NCI-H460 (cell line): ENCODE measurements at places on chromosomes 16 and 17. TPM values are rescaled to one million over a fixed set of nuclear protein-coding genes. Genes with fewer than 3 reads are reported as not detected.

RNF43 gene
- not detected in 2 replicates for total RNA-seq

KRT25 gene
- total RNA-seq = not detected in 2 replicates

MYL4 gene
- total RNA-seq = not detected in 2 replicates

SPATA32 gene
- not detected in 2 replicates for total RNA-seq

RASD1 gene
- 0.63 and 0.94 TPM in 2 replicates for total RNA-seq

CLEC3A gene
- not detected in 2 replicates for total RNA-seq

IL34 gene
- total RNA-seq = not detected in 2 replicates

C16orf86 gene
- 0.27 TPM in 1 of 2 replicates, not detected in the other for total RNA-seq

ZNF385C gene
- 0.10 and 0.20 TPM in 2 replicates for total RNA-seq

KRTAP17-1 gene
- not detected in 2 replicates for total RNA-seq

MED9 gene
- total RNA-seq = 16.7 and 19.3 TPM in 2 replicates

CCL14 gene
- not detected in 2 replicates for total RNA-seq

ALOX12B gene
- 0.64 and 0.69 TPM in 2 replicates for total RNA-seq

PRDM7 gene
- not detected in 2 replicates for total RNA-seq

ALOX15 gene
- total RNA-seq = 2.1 and 2.3 TPM in 2 replicates

ROGDI gene
- total RNA-seq = 5.3 and 9.5 TPM in 2 replicates

GINS2 gene
- total RNA-seq = 2.6 and 3.1 TPM in 2 replicates

CPHXL2 gene
- not detected in 2 replicates for total RNA-seq

KRT222 gene
- total RNA-seq = not detected in 2 replicates

TAF1C gene
- total RNA-seq = 10.4 and 15.5 TPM in 2 replicates

MRPL38 gene
- total RNA-seq = 42.6 and 43.0 TPM in 2 replicates

GJD3 gene
- total RNA-seq = not detected in 2 replicates

KIF2B gene
- total RNA-seq = not detected in 2 replicates

GAS7 gene
- total RNA-seq = 2.5 and 4.2 TPM in 2 replicates

ARSG gene
- 8.9 and 11.5 TPM in 2 replicates for total RNA-seq

BCO1 gene
- not detected in 2 replicates for total RNA-seq

RNFT1 gene
- total RNA-seq = 20.7 and 22.0 TPM in 2 replicates

SPNS2 gene
- 0.52 TPM in 1 of 2 replicates, not detected in the other for total RNA-seq

CDH11 gene
- 1,481 and 1,616 TPM in 2 replicates for total RNA-seq

TBX2 gene
- 9.9 and 11.1 TPM in 2 replicates for total RNA-seq

INPP5K gene
- total RNA-seq = 20.0 and 35.9 TPM in 2 replicates

ORAI3 gene
- total RNA-seq = 20.1 and 21.9 TPM in 2 replicates

KCNH4 gene
- total RNA-seq = 0.05 TPM in 1 of 2 replicates, not detected in the other

DHRS11 gene
- 10.0 and 11.3 TPM in 2 replicates for total RNA-seq

RNU2-1 gene
- not detected in 2 replicates for total RNA-seq

CHST4 gene
- not detected in 2 replicates for total RNA-seq

PRSS36 gene
- not detected in 2 replicates for total RNA-seq

KLHL10 gene
- total RNA-seq = 0.05 TPM in 1 of 2 replicates, not detected in the other

HEATR9 gene
- total RNA-seq = not detected in 2 replicates

CHD9NB gene
- total RNA-seq = 0.57 and 0.84 TPM in 2 replicates

SLC5A10 gene
- not detected in 2 replicates for total RNA-seq

EVPLL gene
- not detected in 2 replicates for total RNA-seq

PMP22 gene
- total RNA-seq = 50.8 and 56.1 TPM in 2 replicates

KCTD19 gene
- total RNA-seq = not detected in 2 replicates

SLC6A4 gene
- total RNA-seq = not detected in 2 replicates

CCL17 gene
- total RNA-seq = not detected in 2 replicates

NPIPA5 gene
- 20.2 and 22.6 TPM in 2 replicates for total RNA-seq

GSG1L gene
- total RNA-seq = not detected in 2 replicates

TP53TG3F gene
- not detected in 2 replicates for total RNA-seq

TP53TG3E gene
- total RNA-seq = not detected in 2 replicates

CFAP97D1 gene
- total RNA-seq = 0.09 TPM in 1 of 2 replicates, not detected in the other

KRTAP9-4 gene
- not detected in 2 replicates for total RNA-seq

WRAP53 gene
- 16.1 and 17.1 TPM in 2 replicates for total RNA-seq

GRIN2C gene
- not detected in 2 replicates for total RNA-seq

CAVIN1 gene
- 64.0 and 70.4 TPM in 2 replicates for total RNA-seq

CCL15 gene
- not detected in 2 replicates for total RNA-seq
